Naive thymus-derived CD4-positive, alpha-beta T cell (primary cell): ENCODE measurements at places on chromosomes 6 and 20. TPM values are rescaled to one million over a fixed set of nuclear protein-coding genes. Genes with fewer than 3 reads are reported as not detected.

The ARMC2 gene
- polyA plus RNA-seq, result 5.4 TPM

The MEP1A gene
- polyA plus RNA-seq, result not detected

GRCh38 chr6:160375561-160375949, 27.4 kb downstream of the SLC22A3 start:
- DNase-seq, result no peak
- no peaks in the 10 kb centered on the region for H3K4me1 ChIP-seq
- H3K27ac ChIP-seq, result no peak overlapping the region
- no peaks in the 10 kb centered on the region for H3K27me3 ChIP-seq
- no peaks in the 10 kb centered on the region for H3K36me3 ChIP-seq
- no peak overlapping the region for H3K4me3 ChIP-seq

- H3K36me3 ChIP-seq, result no peaks in the 10 kb centered on the region
- H3K4me3 ChIP-seq, result no peak overlapping the region
- DNase-seq, result no peak
- no peaks in the 10 kb centered on the region for H3K4me1 ChIP-seq
- no peak overlapping the region for H3K27ac ChIP-seq
- H3K27me3 ChIP-seq, result no peaks in the 10 kb centered on the region
These were observed 179.8 kb downstream of the ERMARD start for GRCh38 chr6:169931261-169931660.

GRCh38 chr6:27834384-27834783, 77.8 kb downstream of the OR2B2 start:
- H3K36me3 ChIP-seq, result no peaks in the 10 kb centered on the region
- no peak overlapping the region for H3K27ac ChIP-seq
- no peak for DNase-seq
- H3K27me3 ChIP-seq, result no peaks in the 10 kb centered on the region
- peaks cover 37% of the 10 kb centered on the region for H3K4me1 ChIP-seq

GRCh38 chr6:112227411-112227810, 27.0 kb downstream of the LAMA4 start:
- no peaks in the 10 kb centered on the region for H3K4me1 ChIP-seq
- H3K4me3 ChIP-seq, result no peak overlapping the region
- no peak for DNase-seq
- H3K27me3 ChIP-seq, result no peaks in the 10 kb centered on the region
- H3K36me3 ChIP-seq, result no peaks in the 10 kb centered on the region
- H3K27ac ChIP-seq, result no peak overlapping the region
